ENCODE measurements at places on chromosomes 12 and 14. TPM values are rescaled to one million over a fixed set of nuclear protein-coding genes. Genes with fewer than 3 reads are reported as not detected.

- peaks cover 79% of the 10 kb centered on the region for H3K27me3 ChIP-seq
- H3K36me3 ChIP-seq, result no peaks in the 10 kb centered on the region
- H3K27ac ChIP-seq, result no peak overlapping the region
- DNase-seq, result no peak
- peaks cover 9% of the 10 kb centered on the region for H3K4me1 ChIP-seq
Measured at GRCh38 chr12:27975222-27976136, 2.9 kb upstream of the PTHLH start.

DNA sequence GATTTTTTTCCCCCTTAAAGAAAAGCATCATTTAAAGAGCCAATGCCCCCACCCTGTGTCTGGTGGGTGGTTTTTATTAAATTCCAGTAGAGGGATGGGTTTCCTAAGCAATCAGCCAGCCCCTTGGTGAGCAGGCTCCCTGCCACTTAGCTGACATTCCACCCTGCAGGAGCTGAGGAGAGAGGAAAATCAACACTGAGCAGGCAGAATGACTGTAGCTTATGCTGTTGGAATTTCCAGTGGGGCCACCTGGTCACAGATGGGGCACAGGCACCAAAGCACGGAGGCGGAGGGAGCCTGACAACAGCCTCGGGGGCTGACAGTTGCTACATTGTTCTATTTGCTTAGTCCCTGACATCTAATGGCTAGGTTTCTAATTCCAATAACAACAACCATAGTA lies 127.7 kb downstream of the TMEM30B start:
- DNase-seq, result no peak
- H3K27me3 ChIP-seq, result peaks cover 9% of the 10 kb centered on the region
- H3K27ac ChIP-seq, result no peak overlapping the region
- no peak overlapping the region for H3K4me3 ChIP-seq
- no peaks in the 10 kb centered on the region for H3K36me3 ChIP-seq

GRCh38 chr12:118404876-118405521 lies 28.6 kb downstream of the SUDS3 start:
- H3K27ac ChIP-seq, result no peak overlapping the region
- peak; percentile 73 for DNase-seq
- H3K36me3 ChIP-seq, result peaks cover 36% of the 10 kb centered on the region
- no peak overlapping the region for H3K4me3 ChIP-seq
- no peaks in the 10 kb centered on the region for H3K27me3 ChIP-seq

DNA sequence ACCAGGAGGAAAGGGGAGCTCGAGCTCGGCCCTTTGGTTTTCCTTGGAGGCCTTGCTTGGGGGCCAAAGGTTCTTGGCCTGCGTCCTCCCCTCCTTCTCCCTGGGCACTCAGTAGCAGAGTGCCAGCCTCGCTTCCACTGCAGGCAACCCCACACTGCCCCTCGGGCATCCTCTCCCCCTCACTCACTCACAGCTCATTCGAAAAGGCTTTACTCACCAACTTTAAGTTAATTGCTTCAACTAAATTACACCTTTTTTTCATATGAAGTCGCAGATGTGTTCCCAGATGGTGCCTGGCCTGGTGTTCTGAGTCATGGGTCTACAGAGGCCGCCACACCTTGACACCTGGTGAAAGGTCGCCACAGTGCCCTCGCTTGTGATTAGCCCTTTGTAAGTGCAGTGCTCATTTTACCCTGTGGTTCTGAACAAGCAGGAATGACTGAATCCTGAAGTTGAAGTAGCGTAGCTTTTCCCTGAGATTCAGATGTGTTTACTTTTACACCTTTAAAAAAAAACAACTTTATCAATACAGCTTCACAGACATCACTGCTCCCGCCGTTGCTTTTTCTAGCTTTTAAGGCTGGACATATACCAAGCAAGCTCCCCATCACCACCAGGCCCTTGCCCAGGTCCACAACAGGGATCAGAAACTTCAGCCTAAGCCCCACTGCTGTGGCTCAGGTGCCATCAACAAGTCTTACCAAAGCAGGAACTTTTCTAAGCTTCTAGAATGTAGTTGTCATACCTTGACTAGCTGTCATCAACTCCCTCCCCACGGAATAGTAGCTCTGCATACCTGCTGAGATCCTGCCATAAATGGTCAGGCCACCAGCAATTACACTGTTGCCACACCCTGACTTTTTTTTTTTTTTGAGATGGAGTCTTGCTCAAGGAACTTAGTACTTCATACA lies 20.3 kb upstream of the ADIPOR2 start:
- DNase-seq, result no peak
- H3K27ac ChIP-seq, result no peak overlapping the region
- no peaks in the 10 kb centered on the region for H3K27me3 ChIP-seq
- H3K4me3 ChIP-seq, result no peak overlapping the region
- H3K36me3 ChIP-seq, result peaks cover 6% of the 10 kb centered on the region

Gene PLEKHA5
- total RNA-seq, result 3.4 TPM

Gene TMEM132C
- total RNA-seq, result not detected

Gene KLRK1
- 117 TPM for total RNA-seq

Gene CLEC6A
- total RNA-seq, result not detected

Measured in activated CD8-positive, alpha-beta T cell treated with anti-CD3 and anti-CD28 coated beads, Interleukin-2, amount 10 ng/mL, durations not matched to agents 7 days and 5 days (primary cell).